ENCODE measurements at places on chromosomes 12 and 14.

DNA sequence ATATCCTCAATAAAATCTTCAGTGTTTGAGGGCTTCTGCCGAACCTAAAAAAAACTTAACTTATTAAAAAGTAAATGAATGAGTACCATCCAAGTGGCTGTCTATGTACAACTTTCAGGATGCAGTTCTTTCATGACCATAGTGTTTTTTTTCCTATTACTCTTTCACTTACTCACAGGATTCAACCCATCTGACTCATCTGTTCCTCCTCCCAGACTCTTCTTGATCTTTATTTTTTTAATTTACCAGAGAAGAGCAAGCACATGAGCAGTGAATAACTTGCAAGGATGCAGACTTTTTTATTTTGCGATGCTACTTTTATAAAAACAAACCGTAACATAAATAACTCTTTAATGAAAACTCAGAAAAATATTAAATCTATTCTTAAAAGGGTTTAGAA lies 24.5 kb downstream of the RECQL start:
- no peaks in the 10 kb centered on the region for H3K4me1 ChIP-seq
- no peak overlapping the region for H3K27ac ChIP-seq
- H3K36me3 ChIP-seq, result peaks cover 10% of the 10 kb centered on the region
- no peaks in the 10 kb centered on the region for H3K27me3 ChIP-seq
- DNase-seq, result no peak
- H3K4me3 ChIP-seq, result no peak overlapping the region

- H3K4me3 ChIP-seq, result no peak overlapping the region
- no peak overlapping the region for H3K27ac ChIP-seq
- H3K27me3 ChIP-seq, result no peaks in the 10 kb centered on the region
- DNase-seq, result no peak
- H3K36me3 ChIP-seq, result no peaks in the 10 kb centered on the region
These were observed 1018.7 kb downstream of the AACS start for GRCh38 chr12:126083926-126084325.

DNA sequence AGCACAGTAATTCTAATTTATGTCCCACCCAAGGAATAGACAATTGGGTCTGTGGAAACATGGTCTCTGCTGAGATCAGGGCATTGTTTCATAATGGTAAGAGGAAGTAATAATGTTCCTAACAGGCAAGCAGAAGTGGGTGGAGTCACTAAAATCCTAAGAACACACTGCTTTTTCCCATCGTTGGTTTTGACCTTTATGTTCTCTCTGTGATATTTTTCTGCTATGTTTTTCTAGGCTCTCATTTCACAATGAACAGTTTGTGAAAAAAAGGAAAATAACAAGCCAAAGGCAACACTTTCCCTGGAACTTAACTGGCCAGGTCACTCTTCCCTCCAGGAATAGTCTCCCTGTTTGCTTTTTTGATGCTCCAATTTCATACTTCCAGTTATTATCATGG lies 80.6 kb upstream of the OVCH1 start:
- no peak overlapping the region for H3K27ac ChIP-seq
- no peak for DNase-seq
- no peak overlapping the region for H3K4me3 ChIP-seq
- H3K27me3 ChIP-seq, result peaks cover 1% of the 10 kb centered on the region
- no peaks in the 10 kb centered on the region for H3K36me3 ChIP-seq

DNA sequence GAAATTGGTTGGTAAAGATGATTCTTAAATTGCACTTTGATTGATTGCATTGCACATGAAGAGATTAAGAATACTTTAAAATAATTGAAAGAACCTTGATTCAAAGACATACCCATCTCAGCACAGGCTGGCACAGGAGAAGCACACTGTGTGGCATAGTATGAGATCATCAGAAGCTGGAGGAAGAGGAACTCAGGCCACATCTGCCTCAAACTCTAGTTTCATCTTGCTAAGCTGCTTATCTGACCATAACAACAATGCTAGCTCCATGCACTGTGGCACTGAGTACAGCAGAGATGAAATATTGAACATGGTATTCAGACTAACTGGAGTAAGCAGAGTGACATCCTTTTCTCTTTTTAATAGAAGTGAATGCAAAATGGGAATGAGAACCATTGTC lies 99.1 kb downstream of the TBC1D30 start:
- no peak overlapping the region for H3K27ac ChIP-seq
- H3K4me3 ChIP-seq, result no peak overlapping the region
- DNase-seq, result no peak
- H3K27me3 ChIP-seq, result peaks cover 14% of the 10 kb centered on the region

DNA sequence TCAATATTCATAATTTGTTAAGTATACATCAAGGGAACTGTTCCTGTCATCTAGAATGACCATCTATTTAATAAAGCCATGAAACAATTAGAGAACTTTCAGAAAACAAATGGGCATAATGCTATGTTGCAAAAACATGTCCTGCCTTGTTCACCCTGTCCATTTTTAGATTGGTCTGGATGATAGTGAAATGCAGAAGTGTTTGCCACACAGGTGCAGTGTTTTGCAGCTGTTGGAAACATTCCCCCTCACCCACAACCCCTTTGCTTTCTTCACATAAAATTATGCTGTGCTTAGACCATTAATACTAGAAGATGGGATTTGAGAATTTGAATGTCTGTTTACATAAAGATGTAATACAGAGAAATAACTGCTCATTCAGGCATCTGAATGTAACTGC lies 36.5 kb downstream of the LEMD3 start:
- peaks cover 25% of the 10 kb centered on the region for H3K4me1 ChIP-seq
- no peaks in the 10 kb centered on the region for H3K27me3 ChIP-seq
- no peak for DNase-seq
- H3K36me3 ChIP-seq, result peaks cover 13% of the 10 kb centered on the region

- no peak overlapping the region for H3K27ac ChIP-seq
- no peaks in the 10 kb centered on the region for H3K27me3 ChIP-seq
- no peaks in the 10 kb centered on the region for H3K4me1 ChIP-seq
- no peak overlapping the region for H3K4me3 ChIP-seq
- peaks cover 2% of the 10 kb centered on the region for H3K36me3 ChIP-seq
These were observed 12.5 kb downstream of the PRIMA1 start for GRCh38 chr14:93775744-93776143.

DNA sequence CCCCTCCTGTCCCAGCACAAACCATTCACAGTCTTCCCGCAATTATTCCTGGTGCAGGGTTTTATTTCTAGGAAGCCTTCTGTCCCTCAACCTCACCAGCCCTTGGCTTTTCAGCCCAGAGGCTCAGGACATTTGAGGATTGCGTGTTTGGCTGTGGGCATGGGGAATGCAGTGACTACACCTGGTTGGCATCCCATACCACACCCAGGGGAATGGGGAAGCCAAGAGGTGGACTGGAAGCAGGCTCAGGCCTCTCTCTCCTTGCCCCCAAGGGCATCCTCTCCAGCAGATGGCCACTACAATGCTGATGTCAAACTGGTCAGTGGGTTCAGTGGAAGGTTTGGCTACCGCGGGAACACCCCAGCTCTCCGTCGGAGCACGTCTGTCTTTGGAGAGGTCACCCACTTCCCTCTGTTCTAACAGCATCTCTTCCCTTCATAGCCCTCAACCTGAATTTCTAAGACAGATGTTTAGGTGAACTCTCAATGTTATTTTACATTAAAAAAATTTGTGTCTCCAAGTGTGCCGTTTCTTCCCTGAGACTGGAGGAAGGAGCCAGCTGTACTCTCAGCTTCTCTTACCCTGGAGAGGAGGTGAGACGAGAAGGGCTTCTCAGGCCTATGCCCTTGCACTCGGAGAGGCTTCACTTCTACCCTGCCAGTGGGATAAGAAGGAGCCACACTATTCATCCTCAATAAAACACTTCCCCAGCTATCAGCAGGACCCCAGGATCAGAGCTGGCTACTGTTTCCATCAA lies 35.5 kb downstream of the DCAF4 start:
- peak overlapping the region; percentile 59 for H3K27ac ChIP-seq
- peaks cover 27% of the 10 kb centered on the region for H3K36me3 ChIP-seq
- H3K27me3 ChIP-seq, result peaks cover 3% of the 10 kb centered on the region
- DNase-seq, result no peak
- H3K4me1 ChIP-seq, result no peaks in the 10 kb centered on the region
- H3K4me3 ChIP-seq, result no peak overlapping the region

- H3K4me1 ChIP-seq, result no peaks in the 10 kb centered on the region
- no peak for DNase-seq
- H3K36me3 ChIP-seq, result no peaks in the 10 kb centered on the region
- H3K27ac ChIP-seq, result no peak overlapping the region
These were observed 117.5 kb downstream of the NPAS3 start for GRCh38 chr14:33056213-33056612.

DNA sequence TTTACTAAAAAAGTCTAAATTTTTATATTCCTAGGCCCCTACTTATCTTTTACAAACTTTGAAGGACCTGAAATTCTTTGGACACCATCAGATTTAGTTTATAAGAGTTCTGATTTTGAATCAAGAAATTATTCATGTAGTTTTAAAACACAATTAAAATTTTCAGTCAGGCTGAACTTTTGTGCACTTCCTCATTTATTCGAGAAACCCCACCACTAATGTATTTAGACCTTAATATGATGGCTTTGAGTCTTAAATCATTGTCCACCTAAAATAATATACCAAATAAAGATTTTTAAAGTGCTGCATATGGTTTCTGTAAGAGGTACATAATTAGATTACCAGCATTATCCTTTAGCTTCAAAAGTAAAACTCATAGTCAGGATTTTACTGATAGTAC lies 103.4 kb downstream of the PAWR start:
- H3K27ac ChIP-seq, result peak overlapping the region; percentile 84
- no peak overlapping the region for H3K4me3 ChIP-seq
- no peaks in the 10 kb centered on the region for H3K27me3 ChIP-seq
- DNase-seq, result no peak

DNA sequence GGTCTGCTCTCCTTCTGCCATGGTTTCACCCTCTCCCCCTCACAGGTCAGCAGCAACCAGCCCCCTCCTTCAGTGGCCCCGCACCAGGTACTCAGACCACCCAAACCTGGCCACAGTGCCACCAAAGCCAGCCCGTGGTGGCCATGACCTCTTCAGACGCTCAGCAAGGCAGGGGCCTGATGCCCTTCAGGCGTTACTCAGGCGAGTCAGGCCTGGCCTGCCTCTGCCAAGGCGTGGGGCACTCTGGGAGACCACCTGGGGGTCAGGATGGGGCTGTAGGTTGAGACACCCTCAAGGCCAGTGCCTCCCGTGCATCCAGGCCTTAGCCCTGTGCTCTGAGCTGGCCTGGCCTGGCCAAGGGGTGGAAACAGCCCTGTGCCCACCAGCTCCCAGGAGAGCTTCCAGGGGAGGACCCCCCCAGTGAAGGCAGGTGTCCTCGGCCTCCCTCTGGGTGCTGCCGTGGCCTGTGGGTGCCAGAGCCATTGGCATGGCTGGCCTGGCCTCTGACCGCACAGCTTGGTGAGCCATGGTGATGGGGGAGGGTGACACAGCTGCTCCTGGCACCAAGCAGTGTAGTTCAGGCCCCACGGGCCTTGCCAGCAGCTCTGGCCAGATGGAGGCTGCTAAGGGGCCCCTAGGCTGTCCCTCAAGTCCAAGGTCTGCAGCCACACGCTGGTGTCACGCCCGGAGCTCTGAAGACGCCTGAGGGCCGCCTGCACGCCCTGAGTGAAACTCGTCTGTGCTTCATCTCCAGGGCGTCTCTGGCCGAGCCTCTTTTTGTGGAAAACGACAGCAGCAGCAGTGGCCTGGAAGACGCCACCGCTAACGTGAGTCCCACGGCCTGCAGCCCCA lies 15.1 kb downstream of the XRCC3 start:
- peaks cover 19% of the 10 kb centered on the region for H3K4me1 ChIP-seq
- H3K36me3 ChIP-seq, result peaks cover 17% of the 10 kb centered on the region
- no peak for DNase-seq
- no peak overlapping the region for H3K4me3 ChIP-seq
- H3K27me3 ChIP-seq, result no peaks in the 10 kb centered on the region

- H3K4me3 ChIP-seq, result peak overlapping the region; percentile 94
- H3K27ac ChIP-seq, result peak overlapping the region; percentile 81
- no peaks in the 10 kb centered on the region for H3K27me3 ChIP-seq
- DNase-seq, result peak; percentile 47
These were observed 1.5 kb downstream of the DDHD1 start for GRCh38 chr14:53151523-53152183.

GRCh38 chr12:26690601-26691000 lies 142.4 kb downstream of the ITPR2 start:
- H3K27me3 ChIP-seq, result no peaks in the 10 kb centered on the region
- DNase-seq, result no peak
- H3K27ac ChIP-seq, result no peak overlapping the region
- no peak overlapping the region for H3K4me3 ChIP-seq

DNA sequence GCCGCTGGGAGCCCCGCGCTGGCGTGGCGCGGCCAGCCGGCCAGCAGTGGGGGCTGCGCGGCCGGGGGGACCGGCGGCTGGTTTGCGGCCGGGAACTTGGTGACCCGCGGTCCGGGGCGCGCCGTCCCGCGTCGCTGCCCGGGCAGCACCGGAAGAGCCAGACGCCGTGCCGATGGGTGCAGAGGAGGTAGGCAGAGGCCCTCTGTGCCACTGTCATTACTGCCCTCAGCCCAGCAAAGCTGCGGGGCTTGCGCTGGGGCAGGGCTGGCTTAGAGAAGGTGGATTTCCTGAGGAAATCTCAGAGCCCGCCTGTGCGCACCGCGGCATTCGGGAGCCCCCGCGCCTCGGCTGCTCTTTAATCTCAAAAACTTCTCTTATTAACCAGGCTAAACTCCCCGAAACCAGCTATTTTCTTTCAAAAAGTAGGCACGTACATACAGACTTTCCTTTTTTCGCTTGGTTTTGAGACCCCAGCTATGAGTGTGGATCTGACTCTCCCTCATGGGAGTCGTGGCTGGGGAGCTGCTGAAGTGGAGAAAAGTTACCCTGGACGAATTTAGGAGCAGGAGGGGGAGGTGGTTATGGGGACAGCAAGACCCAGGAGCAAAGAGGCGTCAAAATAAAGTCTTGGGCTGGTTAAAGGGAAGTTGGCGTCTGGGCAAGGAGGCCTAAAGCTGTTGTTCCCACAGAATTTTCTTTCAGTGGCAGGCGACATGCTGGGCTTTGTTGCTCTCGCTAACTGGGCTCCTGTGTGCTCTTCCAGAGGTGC lies 802 bp downstream of the SUSD6 start:
- H3K4me1 ChIP-seq, result peaks cover 62% of the 10 kb centered on the region
- H3K4me3 ChIP-seq, result peak overlapping the region; percentile 80
- H3K27me3 ChIP-seq, result no peaks in the 10 kb centered on the region
- DNase-seq, result peak; percentile 55

DNA sequence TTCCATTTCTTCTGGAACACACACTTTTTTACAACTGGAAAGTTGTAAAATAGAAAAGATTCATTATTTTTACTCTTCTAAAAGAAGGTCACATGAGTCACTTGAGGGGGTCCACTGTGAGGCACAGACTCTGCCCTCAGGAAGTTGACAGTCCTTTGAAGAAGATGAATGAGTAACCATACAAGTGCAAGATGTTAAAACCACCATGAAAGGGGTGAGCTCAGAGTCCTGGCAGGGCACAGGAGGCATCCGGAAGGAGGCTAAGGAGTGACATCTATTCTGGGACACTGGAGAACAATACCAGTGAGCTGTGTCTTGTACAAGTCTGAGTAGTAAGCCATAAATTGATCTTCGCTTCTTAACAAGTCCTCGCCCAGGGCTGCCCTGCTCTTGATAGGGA lies 126.0 kb upstream of the FRMD6 start:
- H3K4me1 ChIP-seq, result peaks cover 13% of the 10 kb centered on the region
- no peak overlapping the region for H3K4me3 ChIP-seq
- no peak for DNase-seq
- no peaks in the 10 kb centered on the region for H3K36me3 ChIP-seq
- no peak overlapping the region for H3K27ac ChIP-seq

GRCh38 chr14:100587086-100587762 lies at the start of gene BEGAIN:
BEGAIN (minus strand) TSS chr14:100587417; CDS start chr14:100587290, 127 bp downstream.
- H3K36me3 ChIP-seq, result no peaks in the 10 kb centered on the region
- DNase-seq, result no peak
- H3K27ac ChIP-seq, result no peak within 1 kb of the TSS
- peak within 1 kb of the TSS; percentile 69 for H3K4me3 ChIP-seq
- peaks cover 1% of the 10 kb centered on the region for H3K4me1 ChIP-seq
- H3K27me3 ChIP-seq, result peaks cover 76% of the 10 kb centered on the region

- H3K36me3 ChIP-seq, result no peaks in the 10 kb centered on the region
- no peak for DNase-seq
- H3K27me3 ChIP-seq, result no peaks in the 10 kb centered on the region
- H3K4me1 ChIP-seq, result peaks cover 20% of the 10 kb centered on the region
These were observed 64.9 kb upstream of the ZDHHC17 start for GRCh38 chr12:76698966-76699365.

Data from mesothelial cell of epicardium (in vitro differentiated cells).